ENCODE measurements at places on chromosomes 4 and X.

DNA sequence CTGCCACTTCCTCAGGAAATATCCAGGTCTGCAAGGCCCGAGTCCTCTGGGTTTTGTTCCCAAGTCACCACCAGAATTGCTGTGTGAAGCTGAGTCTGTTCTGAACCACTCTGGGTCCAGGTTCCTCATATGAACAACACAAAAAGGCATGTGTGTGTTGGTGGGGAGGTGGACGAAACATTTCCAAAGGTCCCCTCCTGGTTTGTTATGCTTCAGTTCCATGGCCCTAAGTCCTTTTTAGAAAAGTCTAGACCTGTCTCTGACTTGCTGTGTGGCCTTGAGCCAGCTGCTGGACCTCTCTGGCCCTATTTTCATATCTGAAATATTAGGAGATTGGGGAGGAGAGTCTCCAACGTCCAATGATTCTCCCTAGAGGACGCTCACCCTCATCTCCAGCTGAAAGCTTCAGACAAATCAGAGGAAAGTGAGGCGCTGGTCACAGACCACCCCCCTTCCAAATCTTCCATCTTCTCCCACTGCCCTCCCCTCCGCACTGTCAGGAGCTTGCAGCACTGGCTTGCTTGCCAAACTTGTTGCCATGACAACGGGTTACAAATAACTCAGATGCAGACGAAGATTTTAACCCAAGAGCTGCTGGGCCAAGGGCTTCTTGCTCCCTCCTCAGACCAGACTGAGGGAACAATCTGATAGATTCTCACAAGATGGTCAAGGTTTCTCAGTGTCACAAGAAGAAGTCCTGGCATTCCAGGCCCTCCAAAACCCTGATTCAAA is 64.5 kb downstream of the SMC1A start:
- no peak for DNase-seq

- no peak for DNase-seq
Observed at GRCh38 chr4:14419516-14419915, 582.8 kb upstream of the CPEB2 start.

DNA sequence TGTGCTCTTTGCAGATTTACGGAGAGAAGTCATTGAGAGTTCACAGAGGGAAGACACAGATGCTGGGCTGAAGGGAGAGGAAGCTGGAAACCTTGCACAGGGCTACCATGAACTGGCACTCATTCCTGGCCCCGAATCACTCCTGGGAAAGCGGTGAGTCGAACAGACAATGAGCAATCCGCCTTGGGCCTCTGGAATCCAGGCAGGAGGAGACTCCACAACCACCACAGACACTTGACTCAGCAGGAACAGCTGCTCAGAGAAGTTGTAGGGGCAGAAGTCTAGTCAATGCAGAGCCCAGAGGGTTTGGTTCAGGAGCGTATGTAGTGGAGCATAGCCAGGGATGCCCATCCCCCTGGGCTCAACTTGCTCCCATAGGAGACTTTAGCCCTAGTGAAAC is 62.8 kb upstream of the GRIA3 start:
- DNase-seq: no peak

DNA sequence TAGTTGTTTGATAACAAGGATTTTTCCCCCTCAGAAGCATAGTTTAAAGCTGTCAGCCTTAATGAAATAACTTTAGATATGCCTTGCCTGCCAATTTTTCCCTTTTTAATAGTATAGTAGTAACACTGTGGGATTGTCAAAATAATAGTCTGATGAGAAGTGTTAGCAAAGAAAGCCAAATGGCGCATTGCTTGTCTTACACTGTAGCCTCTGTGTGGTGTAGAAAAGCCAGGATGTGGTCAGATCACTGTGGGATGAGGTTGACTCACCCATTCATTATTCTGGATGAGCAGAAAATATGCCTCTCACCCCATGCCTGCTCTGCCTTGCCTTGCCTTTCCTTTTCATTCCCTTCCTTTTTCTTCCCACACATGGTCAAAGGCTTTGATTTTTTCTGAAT is 257.8 kb upstream of the NRK start:
- DNase-seq: no peak

DNA sequence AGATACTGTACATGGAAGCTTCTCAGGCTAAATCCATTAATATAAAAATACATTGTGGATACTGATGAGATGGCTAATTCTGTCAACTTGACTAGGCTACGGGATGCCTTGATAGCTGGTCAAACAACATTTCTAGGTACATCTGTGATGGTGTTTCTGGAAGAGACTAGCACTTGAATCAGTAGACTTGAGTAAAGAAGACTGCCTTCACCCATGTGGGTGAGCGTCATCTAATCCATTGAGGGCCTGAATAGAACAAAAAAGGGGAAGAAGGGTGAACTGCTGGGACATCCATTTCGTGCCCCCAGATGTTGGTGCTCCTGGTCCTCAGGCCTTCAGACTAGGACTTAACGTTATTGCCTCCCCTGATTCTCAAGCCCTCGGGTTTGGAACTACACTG is 3.7 kb upstream of the SRP72 start:
- DNase-seq: no peak

DNA sequence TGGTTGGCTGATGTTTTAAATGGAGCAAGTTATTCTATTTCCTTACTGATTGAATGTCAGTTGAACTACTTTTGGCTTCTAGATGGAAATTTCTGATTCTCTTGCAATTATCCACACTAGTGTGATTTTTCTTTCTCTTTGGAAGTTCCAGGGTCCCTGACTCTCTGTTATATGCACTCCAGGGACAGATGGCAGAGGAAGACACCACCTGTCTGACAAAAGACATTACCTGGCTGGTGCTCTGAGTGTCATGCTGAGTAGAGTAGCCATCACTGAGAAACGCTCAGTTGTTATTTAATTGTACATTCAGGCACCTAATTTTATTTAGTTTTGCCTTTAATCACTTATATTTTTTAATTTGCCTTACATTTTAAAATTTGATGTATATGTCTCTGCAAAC is 105.4 kb upstream of the TLL1 start:
- DNase-seq: no peak

GRCh38 chr4:33060674-33061542 is 2340.7 kb downstream of the PCDH7 start:
- DNase-seq: no peak

DNA sequence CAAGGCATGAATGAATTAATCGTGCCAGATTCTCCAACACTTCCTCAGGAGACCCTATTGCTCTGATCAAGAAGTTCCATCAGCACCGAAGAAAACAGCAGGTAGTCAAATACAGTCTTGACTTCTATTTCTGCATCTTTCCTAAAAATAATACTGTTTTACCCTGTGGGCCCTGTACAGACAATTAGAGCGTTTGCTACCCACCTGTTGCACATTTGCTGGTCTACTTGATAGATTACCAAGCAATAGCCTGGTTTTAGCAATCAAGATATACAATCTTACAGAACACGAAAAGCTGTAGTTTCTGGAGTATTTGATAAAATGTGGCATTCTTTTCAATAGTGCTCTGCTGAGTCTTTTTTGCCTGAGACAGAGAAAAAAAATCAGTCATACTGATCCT is 12.3 kb downstream of the GPR174 start:
- DNase-seq: no peak

DNA sequence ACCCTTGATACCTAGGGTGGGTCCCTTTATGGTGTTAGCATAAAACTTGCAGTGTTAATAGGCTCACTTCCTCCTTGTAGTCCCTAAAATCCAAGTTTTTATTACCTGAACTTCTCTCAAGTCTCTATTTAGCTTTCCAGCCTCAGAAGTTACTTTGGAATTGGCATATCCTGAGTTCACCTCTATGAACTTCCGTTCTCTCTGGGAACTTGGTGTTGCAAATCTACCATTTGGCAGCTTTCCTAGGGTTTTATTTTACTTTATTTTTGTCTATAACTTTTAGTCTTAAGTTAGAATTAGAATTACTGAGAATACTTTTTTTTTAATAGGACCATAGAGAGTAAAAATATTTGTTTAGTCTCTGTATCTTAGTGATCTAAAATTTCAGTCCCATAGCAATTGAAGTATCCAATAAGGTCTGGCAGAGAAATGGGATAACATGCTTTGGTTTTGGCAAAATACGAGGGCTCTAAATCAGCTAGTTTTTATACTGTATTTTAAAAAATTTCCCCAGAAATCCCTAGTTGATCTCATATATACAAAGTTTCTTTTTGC is 30.3 kb upstream of the NAF1 start:
- no peak for DNase-seq

DNA sequence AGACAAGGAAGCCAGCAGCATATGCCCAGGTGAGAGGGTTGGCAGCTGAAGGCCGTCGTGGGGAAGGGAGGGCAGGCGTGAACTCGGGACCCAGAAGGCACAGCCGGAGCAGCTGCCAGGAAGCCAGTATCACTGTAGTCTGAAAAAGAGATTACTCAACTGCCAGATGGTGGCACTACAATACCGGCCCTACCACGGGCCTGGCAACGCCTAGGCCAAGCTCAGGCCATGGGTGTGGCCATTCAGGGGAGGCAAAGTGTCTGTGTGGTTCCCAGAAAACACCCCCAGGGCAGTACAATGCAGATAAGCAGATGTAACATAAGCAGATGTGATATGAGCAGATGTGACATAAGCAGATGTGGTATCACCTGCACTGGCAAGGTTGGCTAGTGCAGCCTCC is 236.0 kb downstream of the AFAP1 start:
- no peak for DNase-seq

- DNase-seq: no peak
Observed at GRCh38 chrX:48961585-48962091, 4.2 kb upstream of the OTUD5 start.

- DNase-seq: no peak
Observed at GRCh38 chrX:80334583-80334982, 85.7 kb upstream of the TENT5D start.
